BE2C (cell line): ENCODE measurements at places on chromosomes 11 and 22.

DNA sequence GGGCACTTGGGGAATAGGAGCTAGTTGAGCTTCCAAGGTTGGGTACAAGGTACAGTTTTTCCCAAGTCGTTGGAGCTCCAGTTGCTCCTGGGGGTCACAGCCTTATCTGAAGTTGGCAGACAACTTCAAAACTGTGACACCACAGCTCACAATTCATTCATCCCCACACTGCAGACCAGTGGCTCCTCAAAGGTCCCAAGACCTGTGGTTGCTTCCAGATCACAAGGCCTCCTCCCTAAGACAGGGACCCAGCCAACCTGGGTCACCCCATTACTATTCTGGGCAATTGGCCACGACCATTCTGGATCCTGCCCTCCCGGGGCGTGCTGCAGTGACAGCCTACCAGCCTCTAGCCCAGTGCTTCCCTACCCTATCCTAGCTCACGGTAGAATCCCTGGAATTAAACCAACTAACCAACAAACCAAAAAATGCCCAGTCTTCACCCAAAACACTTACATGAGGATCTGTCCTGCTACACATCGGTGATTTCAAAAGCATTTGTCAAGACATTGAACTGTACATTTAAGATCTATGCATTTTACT lies 862 bp upstream of the PDXP start:
- no peak for DNase-seq

GRCh38 chr11:114079511-114080065 lies 20.1 kb downstream of the ZBTB16 start:
- DNase-seq = no peak

DNA sequence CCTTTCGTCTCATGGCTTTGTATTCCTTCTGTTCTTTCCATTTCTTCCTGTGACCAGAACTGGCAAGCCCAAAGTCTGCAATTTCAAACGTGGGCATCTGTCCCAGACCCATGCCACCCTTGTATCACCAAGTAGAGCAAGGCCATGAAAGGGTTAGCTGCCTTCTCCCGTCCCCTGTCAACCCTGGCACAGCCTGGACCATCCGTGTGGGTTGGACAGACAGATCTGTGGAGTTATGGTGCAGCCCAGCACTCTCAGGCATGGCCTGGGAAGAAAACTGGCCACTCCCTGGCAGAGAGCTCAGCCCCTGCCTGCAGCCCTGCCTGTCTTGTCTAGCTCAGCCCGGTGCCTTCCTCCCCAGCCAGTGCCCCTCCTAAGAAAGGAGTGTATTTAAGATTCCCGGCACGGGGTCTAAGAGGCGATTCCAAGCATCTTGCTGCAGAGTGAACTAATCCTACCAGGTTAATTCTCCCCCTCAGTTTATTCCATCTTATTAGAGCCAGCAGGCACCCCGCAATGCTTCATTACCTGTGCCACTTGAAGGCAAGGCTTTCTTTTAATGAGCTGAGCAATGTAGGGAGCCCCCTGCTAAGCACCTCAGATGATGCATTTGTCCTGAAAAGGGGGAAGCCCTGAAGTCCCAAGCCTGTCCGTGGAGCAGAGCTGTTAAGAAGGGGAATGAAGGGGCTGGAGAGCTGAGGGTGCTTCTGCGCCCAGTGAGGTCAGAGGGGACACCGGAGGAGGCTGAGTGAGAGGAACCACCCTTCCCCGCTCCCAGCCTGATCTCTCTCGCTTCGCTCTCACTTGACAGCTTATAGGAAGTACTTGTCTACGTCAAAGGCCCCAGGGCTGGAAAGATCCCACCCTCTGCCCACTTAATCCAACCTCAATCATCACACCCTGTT lies 130.6 kb downstream of the SPATA19 start:
- no peak for DNase-seq

DNA sequence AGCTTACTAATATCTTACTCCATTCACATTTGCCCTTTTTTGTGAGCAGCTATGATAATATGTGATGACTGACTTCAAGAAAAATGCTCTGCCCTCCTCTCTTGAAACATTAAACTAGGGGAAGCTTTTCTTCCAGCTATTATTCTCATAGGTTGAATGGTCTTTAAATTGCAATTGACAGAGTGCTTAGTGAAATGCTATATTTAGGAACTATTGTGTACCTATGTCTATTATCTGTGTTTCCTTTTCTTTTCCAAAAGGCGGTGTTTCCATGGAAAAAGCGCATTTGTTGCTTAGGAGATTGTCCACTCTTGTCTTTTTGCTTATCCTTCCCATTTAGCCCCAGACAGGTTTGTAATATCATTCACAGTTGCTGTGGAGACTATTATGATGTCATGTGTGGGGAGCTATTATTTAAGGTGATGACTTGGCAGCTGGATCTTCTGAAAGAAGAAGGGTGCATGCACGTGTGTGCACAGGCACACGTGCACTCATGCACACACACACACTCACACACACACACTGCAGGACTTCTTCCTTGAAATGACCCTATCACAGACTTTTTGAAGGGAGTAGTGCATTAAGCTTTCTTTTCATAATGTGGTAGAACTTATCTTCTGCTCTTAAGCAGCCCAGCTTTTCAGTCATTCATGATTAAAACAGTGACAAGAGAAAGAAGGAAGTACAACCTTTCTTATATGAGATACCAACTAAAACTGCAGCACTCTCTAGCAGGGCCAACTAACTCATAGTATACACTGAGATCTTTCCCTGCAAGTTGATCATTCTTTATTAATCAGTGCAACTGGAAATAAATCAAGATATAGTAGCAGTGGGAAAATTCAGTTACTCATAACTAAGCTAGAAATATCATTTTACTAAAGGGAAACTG lies 340.8 kb upstream of the MTNR1B start:
- no peak for DNase-seq

DNA sequence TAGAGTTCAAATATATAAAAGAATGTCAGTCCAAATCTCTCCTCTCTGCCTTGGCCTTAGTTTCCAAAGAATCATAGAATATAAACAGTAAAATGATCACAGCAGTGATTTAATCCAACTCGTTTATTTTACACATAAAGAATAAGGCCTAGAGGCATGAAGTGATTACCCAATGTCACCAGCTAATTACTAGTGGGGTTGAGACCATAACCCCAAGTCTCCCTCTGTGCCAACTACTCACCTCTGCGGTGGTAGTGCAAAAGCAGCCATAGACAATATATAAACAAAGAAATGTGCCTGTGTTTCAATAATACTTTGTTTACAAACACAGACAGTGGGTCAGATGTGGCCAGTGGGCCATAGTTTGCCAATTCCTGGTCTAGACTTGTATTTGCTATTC lies 96.6 kb upstream of the FAT3 start:
- no peak for DNase-seq

- DNase-seq = peak; percentile 18
Measured at GRCh38 chr11:7651140-7651551, 22.2 kb downstream of the CYB5R2 start.

- DNase-seq = no peak
Measured at GRCh38 chr22:44926124-44926475, 83.7 kb downstream of the PHF21B start.

DNA sequence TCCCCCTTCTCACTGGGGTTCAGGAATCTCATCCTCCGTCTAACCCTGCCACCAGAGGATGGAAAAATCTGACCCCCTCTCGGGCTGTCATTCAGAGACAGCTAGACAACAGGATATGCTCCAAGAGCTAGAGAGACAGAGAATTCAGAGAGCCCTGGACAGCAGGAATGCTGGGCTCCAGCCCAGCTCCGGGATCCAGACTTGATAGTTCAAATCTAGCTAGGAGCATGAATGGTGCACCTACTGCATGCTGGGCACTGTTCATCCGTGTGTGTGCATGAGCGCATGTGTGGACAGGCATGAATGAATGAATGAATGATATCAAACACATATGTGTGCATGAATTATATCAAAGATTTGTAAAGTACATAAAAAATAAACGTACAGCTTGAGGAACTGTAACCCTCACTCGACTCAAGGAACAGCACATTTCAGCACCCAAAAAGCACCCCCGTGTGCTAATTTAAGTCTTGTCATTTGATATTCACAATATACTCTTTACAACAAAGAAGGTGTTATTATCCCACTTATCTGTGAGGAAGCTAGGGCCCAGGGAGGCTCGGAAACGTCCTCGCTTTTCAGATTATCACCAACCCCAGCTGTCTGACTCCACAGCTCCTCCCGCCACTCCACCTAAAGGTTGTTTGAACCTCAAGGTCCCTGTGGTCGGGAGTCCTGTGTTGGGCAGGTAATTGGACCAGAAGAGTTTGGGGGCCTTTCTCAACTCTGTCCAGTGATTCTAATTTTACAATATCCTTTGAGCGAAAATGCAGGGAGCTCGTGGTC lies 640 bp upstream of the VSIG10L2 start:
- DNase-seq = no peak

DNA sequence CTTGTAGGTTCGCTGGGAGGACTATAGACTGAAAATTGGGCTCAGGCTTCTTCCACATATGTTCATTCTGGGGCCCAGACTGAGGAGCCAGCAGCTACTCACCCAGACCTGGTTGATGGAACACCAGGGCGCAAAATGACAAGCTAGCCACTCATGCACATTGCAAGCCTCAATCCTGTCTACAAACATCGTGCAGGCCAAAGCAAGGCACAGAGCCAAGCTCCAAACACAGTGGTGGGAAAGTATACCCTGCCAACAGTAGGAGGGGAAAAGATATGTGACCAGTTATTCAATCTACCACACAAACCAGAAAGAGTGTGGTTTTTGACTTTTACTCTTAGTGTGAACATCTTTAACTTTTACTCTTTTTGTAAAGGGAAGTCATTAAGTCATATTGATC lies 660.5 kb downstream of the NTM start:
- DNase-seq = no peak

DNA sequence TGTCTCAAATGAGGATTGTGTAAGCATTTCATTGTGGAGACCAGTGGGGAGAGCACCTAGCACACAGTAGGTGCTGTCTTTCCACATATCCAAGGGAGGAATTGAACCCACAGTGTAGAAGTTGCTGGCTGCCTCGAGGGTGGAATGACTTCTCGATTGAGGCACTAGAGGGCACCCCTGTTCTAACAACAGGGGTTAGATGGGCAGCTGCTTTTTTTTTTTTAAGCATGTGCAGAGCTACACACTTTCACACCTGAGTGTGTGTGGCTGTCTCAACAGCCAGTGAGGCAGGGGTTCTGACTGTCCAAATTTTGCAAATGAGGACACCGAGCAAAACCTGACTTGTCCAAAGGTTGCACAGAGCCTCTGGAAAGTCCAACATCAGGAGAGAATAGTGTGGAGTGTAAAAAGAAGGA lies 118.2 kb upstream of the CRYBB3 start:
- DNase-seq = peak; percentile 56

GRCh38 chr11:41018224-41018623 lies 441.2 kb downstream of the LRRC4C start:
- no peak for DNase-seq

DNA sequence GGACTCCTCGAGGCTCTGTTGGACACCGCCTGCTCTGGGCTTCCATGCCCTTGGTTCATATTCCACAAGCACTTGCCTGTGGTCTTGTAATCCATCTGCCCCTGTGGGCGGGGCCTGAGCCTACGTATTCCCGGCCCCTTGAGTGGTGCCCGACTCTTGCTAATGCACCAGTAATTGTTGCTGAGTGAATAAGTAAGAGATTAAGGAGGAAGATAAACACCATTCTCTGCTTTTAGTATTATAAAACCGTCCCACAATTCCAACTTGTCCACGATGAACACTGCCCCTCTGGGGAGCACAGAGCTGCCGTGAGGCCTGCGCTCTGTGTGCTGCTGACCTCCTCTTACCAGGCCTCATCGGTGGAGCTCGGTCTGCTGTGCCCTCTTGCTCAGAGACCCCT lies 50.3 kb downstream of the MICAL2 start:
- DNase-seq = peak; percentile 50

- DNase-seq = no peak
Measured at GRCh38 chr11:79400206-79400605, 40.6 kb downstream of the TENM4 start.

DNA sequence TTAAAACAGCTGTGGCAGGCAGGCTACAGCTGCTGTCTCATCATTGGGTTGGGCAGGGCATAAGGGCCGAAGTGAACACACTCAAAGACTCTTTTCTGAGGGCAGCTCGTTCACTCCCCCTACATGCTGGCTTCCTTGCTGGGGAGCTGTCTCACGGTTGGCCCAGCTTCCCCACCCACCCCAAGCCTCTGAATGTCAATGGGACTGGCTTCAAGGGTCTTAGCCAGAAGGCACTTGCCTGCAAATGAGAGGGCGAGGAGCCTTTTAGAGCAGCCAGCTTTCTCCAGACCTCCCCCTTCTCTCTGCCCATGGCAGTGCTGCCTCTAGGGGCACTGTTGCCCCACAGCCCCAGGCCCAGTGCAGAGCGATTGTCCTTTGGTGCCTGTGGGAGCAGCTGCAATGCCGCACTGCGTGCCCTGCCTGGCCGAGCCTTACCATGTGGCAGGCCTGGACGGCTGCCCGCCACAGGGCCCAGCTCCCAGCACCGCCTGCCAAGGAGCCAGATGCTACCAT lies 94.7 kb upstream of the RASSF10 start:
- DNase-seq = peak; percentile 84

DNA sequence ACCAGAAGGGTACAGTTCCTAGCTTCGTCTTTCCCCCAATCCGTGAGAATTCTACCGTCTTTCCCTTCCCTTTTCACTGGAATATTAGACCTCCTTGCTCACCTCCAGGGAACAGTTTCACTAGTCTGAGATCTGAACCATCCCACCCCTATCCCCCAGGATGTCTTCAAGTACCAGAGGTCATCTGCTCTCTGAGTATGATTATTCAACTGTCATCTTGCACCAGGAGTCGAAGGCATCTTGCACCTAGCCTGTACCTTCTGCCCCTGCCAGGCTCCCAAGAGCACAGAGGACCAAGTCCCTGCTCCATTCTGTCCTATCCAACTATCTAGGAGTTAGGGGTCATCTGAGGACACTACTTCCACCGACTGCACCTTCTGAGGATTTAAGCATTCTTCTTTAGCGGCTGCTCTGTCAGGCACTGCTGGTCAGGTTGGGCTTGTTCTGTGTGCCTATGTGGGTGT lies 804 bp downstream of the ACER3 start:
- no peak for DNase-seq

- DNase-seq = peak; percentile 81
Measured at GRCh38 chr11:64729851-64730382, 6.9 kb upstream of the NRXN2 start.

GRCh38 chr11:120086651-120087050 lies 51.3 kb downstream of the TRIM29 start:
- no peak for DNase-seq

DNA sequence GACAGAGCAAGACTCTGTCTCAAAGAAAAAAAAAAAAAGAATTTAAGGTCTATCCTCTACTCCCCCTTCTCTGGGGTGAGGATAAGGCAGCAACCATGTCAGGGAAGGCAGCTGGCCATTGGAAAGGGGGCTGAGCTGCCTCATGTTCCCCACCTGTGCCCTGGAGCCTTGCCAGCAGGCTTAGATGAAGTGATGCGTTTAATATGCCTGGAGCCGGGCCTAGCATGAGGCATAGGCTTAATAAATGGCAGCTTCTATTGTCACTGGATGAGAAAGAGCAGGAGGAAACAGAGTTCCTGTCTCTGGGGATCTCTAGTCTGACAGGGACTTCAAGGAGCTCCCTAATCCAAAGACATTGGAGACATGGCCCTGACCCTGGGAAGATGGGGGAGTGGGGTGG lies 3.2 kb upstream of the KCNE3 start:
- DNase-seq = peak; percentile 46
